ENCODE measurements at places on chromosomes 2 and 18.

DNA sequence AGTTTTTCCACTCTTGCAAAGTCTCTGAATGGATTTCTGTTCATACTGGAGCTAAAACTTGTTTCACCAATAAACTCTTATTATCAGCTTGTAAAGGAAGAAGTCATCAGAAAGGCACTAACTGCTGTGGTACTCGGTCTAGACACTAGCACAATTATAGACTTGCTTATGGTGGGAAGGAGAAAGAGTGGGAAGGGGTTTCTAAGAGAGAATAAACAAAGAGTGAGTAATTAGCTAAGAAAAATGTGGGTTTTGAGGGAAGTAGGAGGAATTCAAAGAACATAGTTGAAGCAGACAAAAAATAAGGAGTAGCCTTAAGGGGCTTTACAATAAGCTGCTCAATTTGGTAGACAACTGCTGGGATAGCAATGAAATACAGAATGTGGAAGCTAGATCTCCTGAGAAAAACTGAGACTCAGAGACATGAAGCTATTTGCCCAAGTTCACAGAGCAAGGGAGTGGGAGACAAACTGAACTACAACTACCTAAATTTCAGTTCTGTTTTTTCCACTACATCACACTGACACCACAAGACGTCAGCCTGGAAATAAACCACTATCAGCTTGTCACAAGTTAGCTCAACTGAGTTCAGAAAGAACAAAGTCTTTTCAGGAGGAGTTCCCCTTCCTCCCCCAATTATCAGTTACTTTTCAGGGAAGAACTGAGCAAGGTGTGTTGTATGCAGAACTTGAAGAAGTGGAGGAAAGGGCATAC lies 59.7 kb downstream of the MAP4K3 start:
- no peak for DNase-seq

DNA sequence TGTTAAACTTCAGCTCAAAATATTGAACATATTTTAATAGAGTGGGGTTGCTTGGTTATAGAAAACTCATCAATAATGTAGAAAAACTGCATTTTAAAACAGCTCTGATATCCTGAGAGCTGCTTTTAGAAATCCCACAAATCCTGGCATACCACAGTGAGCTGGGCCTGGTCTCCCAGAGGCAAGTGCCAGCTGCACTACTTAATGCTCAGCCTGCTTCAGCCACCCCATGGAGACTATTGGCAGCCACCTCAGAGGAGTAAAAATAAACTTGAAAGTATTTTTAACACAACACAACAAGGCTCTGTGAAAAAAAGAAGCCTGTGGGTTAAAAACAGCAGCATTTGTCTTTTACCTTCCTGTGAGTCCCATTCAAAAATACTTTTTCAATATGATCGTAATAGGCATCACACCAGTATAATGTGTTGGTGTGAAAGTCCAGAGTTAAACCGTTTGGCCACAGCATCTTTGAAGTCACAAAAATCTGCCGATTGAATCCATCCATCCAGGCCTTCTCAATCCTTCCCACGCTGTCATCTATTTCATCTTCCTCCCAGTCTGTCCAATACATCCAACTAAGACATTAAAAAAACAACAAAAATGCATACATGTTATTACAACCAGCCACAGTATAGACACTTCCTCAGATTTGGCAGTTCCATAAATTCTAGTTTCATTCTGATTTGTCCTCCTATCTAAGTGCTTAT lies 1115.3 kb downstream of the LRP1B start:
- DNase-seq: no peak

DNA sequence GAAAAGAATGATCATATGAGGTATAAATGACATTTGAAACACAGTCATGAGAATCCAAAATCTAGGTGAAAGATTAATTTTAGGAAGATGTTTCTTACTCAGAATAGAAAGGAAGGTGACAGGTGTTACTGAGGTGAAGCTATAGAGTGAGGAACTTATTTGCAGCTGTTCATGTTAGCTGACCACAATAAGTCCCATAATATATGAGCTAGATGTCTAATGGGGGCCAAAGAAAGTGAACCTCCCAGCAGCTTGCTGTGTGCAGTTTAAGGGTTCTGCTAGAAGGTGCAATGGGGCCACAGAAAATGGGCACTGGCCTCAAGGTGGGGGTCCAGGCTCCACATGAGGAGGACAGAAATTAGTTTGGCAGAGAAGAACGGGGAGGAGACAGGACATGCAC lies 1374.9 kb upstream of the CRIM1 start:
- DNase-seq: no peak

DNA sequence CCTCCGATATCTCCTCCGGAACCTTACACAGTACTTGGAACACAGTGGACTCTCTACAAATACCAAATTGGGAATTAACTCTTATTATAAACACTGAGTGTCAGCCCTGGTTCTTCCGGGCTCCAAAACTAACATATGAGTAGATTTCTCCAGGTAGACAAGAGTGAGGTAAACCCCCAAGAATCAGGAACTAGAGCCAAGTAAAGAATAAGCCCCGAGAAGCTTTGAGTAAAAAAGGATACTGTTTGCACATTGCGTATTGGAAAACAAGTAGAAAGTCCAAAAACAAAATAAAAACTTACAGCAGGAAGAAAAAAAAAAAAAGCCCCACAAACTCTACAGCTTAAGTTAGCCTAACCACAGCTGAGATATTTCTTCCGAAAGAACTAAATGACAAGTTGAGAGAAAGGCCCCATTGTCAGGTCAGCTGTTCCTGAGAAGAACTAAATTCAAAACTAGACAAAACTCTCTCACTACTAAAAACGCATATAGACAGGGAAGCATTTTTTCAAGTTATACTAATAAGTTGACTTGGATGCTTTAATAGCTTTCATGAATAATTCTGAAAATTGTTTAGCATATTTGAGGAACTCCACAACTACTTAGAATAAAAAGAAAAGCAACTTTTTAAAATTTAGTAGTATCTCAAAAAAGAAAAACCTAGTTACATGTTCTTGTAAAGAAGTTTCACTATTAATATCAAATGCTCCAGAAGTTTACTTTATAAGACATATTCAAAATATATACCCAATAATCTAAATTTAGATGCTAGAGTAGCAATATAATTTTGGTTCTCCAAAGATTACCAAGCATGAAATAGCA lies 4.3 kb upstream of the HAAO start:
- DNase-seq: no peak

GRCh38 chr2:210611466-210611865 lies 55.1 kb downstream of the CPS1 start:
- no peak for DNase-seq

DNA sequence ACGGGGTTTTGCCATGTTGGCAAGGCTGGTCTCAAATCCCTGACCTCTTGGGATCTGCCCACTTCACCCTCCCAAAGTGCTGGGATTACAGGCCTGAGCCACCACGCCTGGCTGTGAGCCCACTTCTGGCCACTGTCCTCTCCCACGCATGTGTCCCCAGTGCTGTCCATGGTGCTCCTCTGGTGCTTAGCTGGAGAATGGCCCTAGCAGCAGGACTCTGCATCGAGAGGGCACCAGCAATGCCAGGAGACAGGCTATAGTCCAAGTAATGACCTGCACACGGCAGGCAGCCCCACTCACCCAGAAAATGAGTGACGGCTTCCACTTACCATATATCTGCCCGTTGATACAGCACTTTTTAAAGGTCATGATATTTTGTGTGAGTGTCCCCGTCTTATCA lies 66.3 kb upstream of the NARS1 start:
- no peak for DNase-seq

- DNase-seq: no peak
Measured at GRCh38 chr2:158378926-158379325, 77.6 kb downstream of the CCDC148 start.

DNA sequence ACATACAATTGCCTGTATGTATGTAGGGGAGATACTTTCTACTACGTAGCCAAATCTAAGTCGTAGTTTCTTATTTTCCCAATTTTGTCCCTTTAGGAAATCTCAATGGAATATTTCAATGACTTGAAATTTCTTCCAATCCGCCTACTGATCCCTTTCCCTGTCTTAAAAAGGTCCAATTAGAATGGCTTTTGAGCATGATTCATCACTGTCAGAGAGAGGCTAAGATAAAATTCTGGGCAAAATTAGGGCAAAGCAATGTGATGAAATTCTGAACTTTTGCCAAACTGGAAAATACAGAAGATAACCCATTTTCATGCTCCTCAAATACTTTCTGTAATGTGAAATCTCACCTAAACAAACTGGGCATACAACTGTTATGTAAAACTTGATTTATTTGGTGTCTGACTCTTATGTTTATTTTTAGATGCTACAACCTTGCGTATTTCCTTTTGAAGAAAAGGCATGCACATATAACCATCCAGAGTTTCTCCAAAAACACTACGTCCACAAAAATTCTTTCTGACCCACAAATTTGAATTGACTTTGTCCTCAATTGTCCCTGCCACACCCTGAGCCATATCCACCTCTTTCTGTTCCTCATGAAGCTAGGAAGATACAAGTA lies 147.1 kb downstream of the IKZF2 start:
- DNase-seq: no peak

- DNase-seq: no peak
Measured at GRCh38 chr2:24077535-24077877, 1.4 kb upstream of the SF3B6 start.

- DNase-seq: no peak
Measured at GRCh38 chr2:229784791-229785190, 70.4 kb upstream of the DNER start.

DNA sequence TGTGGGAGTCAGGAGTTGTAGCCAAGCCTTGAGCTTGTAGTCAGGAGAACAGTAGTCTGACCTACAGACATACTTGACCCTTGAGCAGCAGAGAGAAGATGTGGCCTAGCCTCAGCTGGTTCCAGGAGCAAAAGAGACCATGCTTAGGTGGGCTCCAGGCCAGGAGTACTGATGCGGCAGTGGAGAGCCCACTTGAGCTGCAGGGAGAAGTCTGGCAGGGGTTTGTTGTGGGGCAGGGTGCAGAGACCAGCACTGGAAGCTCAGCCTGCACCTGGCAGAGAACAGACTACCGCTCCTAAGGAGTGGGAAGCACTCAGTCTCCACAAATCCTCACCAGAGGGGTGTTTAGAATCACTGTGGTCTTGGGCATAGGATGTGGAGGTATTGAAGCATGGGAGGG lies 197.9 kb downstream of the TPGS2 start:
- no peak for DNase-seq

DNA sequence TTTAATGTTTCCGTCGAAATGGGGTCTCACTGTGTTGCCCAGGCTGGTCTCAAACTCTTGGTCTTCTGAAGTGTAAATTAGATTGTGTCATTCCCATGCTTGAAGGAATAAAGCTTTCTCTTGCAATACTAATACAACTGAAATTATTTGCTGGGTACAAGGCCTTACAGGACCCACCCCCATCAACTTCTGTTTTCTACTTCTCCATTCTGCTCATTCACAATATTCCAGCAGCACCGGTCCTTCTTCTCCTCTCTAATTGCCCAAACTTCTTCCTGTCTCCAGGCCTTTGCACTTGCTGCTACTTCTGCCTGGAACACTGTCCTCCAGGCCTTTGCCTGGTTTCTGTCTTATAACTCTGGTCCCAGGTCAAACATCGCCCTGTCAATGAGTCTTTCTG lies 73.8 kb downstream of the APOB start:
- no peak for DNase-seq

DNA sequence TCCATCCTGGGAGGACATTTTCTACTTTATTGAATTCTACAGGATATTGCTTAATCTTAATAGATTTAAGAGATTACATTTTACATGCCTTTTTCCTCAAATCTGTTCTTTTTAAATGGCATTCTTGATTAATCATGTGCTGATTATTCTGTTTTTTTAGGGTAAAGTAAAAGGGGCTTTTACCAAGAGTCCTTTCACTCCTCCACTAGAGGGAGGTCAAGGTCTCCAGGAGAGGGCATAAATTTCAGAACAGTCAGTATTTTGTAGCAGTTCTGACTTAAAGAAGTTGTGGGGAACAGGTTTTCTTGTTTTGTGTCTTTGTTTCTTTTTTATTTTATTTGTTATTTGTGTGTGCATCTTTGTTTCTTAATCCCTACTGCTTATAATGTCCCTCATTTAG lies 25.4 kb downstream of the WDR75 start:
- no peak for DNase-seq

DNA sequence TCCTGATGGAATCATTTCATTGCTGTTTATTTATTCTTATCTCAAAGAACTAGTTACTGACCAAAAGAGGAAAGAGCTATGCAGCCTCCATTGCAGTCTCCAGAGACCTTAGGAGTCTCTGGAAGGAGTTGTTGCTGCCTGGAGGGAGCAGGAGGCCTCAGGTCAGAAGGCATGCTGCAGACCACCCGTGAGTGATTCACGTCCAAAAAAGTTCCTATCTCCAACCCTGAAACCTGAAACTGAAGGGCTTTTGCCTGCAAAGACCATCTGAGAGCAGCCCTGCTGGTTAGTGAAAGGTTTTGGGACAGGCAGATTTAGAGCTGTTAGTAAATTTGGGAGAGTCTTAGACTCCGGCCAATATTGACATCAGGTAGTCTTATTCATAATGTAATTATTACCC lies 29.1 kb downstream of the SLC25A52 start:
- DNase-seq: no peak

- no peak for DNase-seq
Measured at GRCh38 chr18:23578891-23579653, 7.2 kb downstream of the NPC1 start.

- DNase-seq: no peak
Measured at GRCh38 chr2:69449906-69450305, 12.7 kb upstream of the NFU1 start.

- DNase-seq: no peak
Measured at GRCh38 chr18:59197636-59198035, 22.3 kb upstream of the GRP start.

- no peak for DNase-seq
Measured at GRCh38 chr2:149160195-149160594, 121.7 kb downstream of the LYPD6B start.

GRCh38 chr2:121501554-121501953 lies 29.1 kb upstream of the RNU4ATAC start:
- no peak for DNase-seq

GRCh38 chr2:196887431-196887830 lies 39.1 kb downstream of the PGAP1 start:
- DNase-seq: no peak

GRCh38 chr2:235669983-235670962 lies 176.4 kb downstream of the AGAP1 start:
- no peak for DNase-seq

DNA sequence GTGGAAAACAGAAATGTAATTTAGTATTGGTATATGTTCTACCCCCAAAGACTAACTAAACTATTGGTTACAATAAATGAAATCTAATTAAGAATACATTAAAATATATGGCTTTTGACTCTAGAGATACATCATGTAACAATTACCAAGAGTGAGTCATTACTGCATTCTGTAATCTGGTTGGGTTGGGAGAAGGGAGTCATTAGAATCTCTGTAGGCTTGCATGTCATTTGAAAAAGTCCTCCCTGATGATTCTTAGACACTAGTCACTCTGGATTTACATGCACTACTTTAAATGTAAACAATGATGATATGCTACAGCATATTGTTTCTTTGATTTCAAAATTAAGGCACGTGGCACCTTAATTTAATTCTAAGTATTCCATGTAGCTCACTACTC lies 293.4 kb upstream of the CHST9 start:
- no peak for DNase-seq

GRCh38 chr2:121099329-121100290 lies 185.4 kb downstream of the TFCP2L1 start:
- DNase-seq: no peak
